Kidney tubule cell (primary cell): ENCODE measurements at places on chromosomes 7 and 10.

DNA sequence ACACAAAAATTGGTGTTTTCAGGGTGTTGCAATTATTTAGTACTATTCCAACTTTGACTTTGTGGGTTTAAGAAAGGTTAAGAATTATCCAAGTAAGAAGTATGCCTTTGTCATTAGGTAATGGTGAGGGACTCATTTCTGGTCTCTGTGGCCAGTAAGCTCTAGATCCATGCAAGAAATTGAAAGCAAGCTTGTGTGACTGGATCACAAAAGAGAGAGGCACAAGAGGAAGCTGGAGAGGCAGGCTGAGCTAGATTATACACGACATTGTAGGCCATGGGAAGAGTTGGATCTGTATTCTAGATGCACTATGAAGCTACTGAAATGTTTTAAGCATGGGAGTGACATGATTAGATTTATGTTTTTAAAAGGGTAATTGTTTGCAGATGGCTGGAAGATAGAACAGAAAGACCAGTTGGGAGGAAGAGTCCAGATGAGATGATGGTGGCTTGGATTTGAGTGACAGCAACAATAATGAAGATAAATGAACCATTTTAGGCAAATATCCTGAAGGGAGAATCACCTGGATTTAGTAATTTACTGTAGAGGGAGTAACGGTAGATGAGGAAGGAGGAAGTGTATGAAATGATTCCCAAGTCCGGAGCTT lies 50.0 kb downstream of the CALD1 start:
- peak; percentile 12 for DNase-seq

- no peak for DNase-seq
Measured at GRCh38 chr7:2475678-2476015, 551 bp downstream of the GRIFIN start.

DNA sequence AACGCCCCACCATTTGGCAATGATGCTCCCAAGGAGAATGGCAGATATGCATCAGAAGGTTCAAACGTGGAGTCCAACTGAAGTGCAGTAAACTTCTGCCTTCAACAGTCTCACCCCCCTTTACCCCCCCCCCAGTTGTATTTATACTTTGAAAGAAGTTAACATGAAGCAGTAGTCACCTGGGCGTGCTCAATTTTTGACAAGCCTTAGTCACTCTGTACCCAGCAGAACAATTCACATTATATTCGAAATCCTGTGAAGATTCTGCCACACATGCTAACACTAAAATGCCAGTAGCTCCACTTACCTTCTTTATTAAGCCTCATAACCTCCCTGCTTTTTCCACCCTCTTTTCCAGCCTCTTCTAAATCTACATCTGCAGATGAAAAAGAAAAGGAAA lies 894 bp downstream of the ATXN7L1 start:
- DNase-seq: no peak

DNA sequence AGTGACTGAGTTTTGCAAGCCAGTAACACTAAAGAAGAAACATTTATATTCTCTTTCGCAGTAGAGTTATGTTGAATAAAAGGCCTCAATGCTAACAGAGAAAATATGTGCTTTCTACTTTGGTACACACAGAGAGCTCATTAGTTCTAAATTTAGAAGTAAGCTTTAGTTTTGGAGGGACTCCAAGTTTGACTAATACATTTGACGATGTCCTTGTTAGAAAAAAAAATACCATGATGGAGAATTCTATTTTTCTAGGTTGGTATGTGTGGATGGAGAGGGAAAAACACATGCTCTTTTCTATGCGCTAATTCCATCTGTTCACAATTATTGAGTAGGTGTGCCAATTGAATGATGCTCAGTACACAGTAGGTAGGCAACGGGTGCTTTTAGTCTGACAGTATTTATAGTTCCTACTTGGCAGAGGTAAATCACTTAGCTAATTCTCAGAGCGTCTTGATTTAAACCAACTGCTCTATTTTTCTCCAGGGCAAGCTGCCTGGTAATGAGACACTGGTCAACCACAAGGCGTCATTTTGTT lies 327.2 kb upstream of the AKR1E2 start:
- DNase-seq: peak; percentile 65

- no peak for DNase-seq
Measured at GRCh38 chr10:90738885-90739284, 119.0 kb downstream of the HTR7 start.

- DNase-seq: peak; percentile 85
Measured at GRCh38 chr7:26705567-26705966, 158.8 kb downstream of the SKAP2 start.

- no peak for DNase-seq
Measured at GRCh38 chr7:916291-916941, 38.1 kb downstream of the ADAP1 start.

GRCh38 chr7:122520971-122521555 lies 177.9 kb downstream of the RNF133 start:
- no peak for DNase-seq

- no peak for DNase-seq
Measured at GRCh38 chr10:71086439-71087080, 125.8 kb upstream of the UNC5B start.

- peak; percentile 42 for DNase-seq
Measured at GRCh38 chr7:134992626-134993179, 6.4 kb downstream of the AGBL3 start.

DNA sequence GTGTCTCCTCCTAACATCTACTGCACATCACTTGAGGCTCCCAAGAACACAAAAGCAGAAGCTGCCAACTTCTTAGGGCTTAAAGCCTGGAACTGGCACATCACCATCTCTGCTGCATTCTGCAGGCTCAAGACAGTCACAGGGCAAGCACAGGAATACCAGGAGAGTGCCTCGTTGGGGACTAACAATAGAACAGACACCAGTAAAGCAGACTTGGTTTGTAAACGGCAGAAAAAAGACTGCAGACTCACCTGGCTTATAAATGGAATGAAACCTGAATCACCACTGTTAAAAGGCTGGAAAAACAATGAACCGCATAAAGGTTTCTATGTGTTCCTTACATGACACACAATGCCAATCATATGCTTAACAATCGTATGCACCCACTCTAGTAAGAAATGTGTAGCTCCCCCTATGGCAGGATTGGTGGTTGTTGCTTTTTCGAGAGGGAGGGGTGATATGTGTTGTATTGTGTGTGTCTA lies 12.8 kb downstream of the RHEB start:
- no peak for DNase-seq

DNA sequence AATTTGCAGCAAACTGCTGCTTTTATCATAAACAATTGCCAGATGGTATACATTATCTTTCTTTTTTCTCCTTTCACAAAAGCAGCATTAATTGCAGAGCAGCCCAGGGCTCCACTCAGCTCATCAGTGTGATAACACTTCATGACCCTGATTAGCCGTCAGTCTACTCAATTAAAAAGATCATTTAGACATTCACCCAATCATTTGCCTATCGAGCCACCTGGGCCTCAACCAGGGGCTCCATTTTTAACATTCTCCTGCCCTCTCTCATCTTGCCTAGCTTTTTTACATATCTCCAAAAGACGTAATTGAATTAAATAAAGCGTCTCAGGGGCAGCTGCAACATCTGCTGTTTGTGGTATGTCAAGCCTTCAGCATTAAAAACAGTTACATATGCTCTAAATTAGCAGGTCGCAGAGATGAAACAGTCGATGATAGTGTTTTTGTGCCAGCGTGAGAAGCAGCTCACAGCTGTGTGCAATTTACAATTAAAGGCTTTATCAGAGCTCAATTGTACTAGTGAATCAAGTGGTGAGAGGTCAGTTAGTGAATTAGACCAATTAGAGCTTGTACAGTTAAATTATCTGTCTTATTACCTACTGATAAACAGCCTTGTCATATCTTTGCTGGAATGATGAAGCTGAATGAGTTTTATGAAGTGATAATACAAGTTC lies 522.5 kb downstream of the ETV1 start:
- no peak for DNase-seq

DNA sequence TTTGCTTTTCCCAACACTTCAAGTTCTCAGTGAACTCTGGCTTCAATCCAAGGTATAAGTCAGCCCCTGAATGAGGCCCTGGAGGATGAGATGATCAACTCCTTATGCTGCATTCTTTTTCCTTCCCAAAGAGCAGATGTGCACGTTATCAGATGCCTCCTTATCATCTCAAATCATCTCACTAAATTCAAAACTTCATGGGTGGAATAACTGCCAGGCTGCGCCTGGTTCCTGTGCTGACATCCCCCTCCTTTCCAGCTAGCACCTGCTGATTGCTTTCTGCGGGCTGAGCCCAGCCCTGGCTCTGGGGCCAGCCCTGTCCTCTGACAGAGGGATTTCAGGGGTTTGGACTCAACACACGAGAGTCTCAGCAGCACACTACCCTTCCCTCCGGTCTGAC lies 44.9 kb downstream of the TLL2 start:
- DNase-seq: no peak

DNA sequence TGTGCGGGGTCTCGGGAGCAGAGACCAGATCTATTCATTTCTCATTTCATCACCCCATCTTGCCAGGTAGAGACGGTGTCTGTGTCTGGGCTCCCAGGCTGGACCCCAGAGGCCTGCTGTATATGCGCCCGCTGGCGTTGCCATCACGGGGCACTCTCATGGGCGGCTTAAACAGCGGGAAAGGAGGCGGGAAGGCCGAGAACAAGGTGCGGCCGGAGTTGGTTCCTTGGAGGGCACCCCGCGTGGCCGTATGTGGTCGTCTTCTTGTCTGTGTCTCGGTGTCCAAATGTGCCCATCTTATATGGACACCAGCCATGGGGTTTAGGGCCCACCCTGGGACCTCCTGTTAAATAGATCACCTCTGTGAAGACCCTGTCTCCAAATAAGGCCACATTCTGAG lies 2.1 kb upstream of the CFAP46 start:
- no peak for DNase-seq

- no peak for DNase-seq
Measured at GRCh38 chr7:42380401-42380800, 143.4 kb upstream of the GLI3 start.

DNA sequence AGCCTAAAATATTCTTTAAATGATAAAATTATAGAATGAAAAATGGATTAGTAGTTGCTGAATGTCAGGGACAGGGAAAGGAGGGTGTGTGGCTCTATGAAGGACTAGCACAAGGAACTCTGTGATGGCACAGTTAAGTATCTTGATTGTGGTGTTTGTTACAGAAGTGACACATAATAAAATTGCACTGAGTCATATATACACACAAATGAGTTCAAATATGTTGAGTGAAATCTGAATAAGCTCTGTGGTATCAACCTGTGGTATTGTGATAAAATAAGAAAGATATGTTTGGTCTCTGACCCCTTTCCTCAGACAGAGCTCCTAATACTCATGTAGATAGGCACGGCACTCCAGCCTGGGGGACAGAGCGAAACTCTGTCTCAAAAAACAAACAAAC lies 181.5 kb upstream of the TRIM24 start:
- DNase-seq: no peak

DNA sequence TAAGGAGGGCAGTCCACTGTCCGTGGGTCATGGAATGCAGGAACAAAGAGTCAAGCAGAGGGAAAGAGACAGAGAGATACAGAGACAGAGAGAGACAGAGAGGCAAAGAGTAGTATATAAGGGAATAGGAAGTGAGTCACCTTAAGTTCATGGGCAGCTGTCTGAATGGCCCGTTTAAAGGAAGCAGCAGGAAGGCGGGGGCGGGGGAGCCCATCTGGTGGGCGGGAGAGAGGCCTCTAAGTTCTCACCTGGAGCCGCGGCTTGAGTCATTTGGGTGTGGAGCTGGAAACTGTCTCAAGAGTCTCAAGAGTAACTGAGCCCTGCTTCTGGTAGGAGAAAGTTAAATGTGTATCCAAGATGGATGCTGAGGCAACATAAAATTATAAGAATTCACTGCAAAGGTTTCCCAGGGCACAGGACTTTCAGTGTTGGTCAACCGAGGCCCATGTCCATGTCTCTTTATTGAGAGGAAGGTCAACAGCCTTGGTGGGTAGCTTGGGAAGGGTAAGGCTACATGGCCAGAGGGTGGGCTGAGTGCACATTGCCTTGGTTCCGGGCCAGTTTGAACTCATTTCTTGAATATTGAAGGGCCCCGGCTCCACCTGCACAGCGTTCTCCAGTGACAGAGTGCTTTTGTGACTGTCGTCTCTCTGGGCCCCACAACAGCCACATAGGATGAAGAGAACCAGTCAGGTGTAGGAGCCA lies 85.5 kb upstream of the CACUL1 start:
- peak; percentile 74 for DNase-seq

- DNase-seq: no peak
Measured at GRCh38 chr10:110421512-110422138, 76.1 kb upstream of the DUSP5 start.

DNA sequence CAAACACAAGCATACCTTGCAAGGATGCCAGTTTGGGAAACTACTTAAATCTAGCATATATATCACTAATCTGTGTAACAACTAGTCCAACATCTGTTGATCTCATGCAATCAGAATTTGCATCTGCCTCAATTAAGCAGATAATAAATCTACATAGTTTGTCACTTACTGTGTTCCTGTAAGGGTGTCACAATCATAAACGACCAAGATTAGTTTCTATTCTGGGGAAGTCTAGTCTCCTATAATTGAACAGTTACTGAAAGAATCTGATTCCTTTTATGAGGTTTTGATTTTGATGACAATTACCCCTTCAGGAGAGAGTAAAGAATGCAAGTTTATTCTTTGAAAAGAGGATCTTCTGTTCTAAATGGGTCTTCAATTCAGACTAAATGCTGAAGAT lies 85.5 kb upstream of the LRRN3 start:
- DNase-seq: no peak

DNA sequence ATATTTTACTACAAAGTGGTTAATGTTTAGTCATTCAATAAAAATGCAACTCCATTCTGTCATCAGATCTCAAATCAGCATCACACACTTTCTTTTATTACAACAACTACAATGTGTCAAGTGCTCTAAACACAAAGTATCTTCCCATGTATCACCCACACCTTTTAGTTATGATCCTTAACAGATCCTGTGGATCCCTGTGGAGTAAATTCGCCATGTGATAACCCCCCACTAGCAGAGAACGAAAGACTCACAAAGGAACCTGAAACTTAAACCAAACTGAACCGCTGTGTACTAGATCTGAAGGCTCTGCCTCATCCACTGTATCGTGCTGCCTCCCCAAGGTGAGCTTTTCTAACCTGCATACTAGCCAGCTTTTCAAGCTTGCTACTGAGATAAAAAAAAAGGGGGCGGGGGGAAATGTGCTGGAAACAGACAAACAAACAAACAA lies 1.7 kb downstream of the DPY19L1 start:
- peak; percentile 56 for DNase-seq

- DNase-seq: peak; percentile 58
Measured at GRCh38 chr7:81447351-81447952, 322.4 kb downstream of the HGF start.

- peak; percentile 11 for DNase-seq
Measured at GRCh38 chr7:8516976-8517375, 83.6 kb downstream of the NXPH1 start.

GRCh38 chr7:8109196-8110022 lies 140.8 kb downstream of the GLCCI1 start:
- peak; percentile 89 for DNase-seq

DNA sequence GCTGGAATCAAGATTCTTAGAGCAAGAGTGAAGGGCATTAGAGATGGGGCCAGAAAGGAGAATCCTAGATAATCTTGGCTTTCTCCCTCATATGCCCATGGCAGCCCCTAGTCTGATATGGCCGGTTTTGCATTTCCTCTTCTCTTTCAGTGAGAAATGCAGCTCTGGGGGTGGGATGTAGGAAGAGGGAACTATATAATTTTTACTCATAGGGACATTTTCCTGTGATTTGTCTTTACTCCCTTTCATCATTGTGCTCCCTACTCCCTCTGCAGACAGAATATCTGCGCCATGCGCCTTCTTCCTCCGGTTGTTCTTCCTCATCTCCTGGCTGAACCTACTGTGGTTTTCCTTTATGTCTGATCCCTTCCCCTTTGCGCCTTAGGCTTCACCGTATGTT lies 16.8 kb upstream of the CHCHD1 start:
- no peak for DNase-seq

GRCh38 chr7:123714296-123715080 lies 34.3 kb downstream of the WASL start:
- DNase-seq: peak; percentile 65
